ENCODE measurements at places on chromosomes 3 and 15.
A peak's percentile ranks its signal among the peaks of the same experiment; 100 is the strongest.

GRCh38 chr3:188243124-188243795 is 89.3 kb downstream of the LPP start:
- DNase-seq: no peak

GRCh38 chr15:40242213-40242599 is 3.3 kb downstream of the PAK6 start:
- DNase-seq: no peak

DNA sequence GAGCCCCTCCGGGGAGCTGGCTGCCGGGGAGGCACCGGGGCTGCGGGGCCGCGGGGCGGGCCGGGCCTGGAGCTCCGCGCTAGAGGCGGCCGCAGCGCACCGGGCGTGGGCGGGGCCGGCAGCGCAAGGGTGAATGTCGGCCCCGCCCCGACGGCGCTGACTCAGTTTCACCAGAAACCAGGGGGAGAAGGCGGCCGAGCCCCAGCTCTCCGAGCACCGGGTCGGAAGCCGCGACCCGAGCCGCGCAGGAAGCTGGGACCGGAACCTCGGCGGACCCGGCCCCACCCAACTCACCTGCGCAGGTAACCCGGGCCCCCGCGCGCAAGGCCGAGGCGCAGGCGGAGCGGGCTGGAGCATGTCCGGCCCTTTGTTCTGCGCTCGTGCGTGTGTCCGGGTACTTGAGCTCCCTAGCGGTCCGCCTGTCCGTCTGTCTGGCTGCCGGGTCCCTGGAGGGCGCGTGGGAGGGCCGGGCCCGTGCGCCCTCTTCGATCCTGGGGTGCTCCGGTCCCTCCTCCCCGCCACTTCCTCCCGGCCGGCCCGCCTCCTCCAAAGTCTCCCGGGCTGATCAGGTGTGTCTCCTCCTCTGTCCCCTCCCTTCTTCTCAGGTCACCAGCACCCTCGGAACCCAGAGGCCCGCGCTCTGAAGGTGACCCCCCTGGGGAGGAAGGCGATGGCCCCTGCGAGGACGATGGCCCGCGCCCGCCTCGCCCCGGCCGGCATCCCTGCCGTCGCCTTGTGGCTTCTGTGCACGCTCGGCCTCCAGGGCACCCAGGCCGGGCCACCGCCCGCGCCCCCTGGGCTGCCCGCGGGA is at the start of gene SPINT1:
SPINT1 (plus strand) TSS at position 164 of the 811 bp plus-strand sequence; CDS start at position 671, 507 bp downstream.
- peak; percentile 40 for DNase-seq

DNA sequence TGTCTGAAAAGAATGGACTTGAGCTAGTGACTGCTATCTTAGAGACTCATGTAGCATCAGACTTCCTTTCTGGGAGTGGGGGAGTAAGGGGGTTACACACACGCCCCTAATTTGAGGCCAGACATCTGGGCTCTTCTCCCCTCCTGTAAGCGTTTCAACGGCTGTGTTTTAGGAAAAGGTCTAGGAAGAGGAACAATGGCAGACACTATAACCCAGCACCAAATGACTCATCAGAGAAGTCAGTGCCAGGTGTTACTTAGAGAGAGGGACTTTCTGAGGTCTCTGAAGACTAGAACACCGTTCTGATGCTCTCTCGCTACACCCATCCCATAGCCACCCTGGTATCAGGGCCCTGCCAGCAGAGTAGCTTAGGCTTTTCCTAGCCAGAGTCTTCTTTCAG is 65.5 kb downstream of the SSUH2 start:
- DNase-seq: no peak

DNA sequence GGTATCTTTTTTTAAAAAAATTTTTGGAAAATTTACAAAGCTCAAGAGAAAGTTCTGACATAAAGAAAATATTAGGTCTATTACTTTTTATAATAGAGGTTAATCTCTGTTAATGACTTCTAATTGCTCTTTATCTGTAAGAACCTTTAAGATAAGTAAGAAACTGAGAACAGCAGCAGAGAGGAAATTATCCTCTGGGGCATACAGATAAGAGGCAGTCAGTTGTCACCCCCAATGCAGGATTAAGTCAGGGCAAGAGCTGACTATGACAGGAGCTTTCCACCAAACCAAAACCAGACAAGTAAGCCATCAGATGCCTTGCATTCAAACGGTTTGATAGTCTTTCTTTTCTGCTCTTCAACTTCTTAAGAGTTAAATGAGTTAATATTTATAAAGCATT is 149.0 kb downstream of the GSK3B start:
- no peak for DNase-seq

- no peak for DNase-seq
Observed at GRCh38 chr3:128362026-128362965, 104.4 kb downstream of the DNAJB8 start.
